ENCODE measurements at places on chromosomes 1 and 21.
A peak's percentile ranks its signal among the peaks of the same experiment; 100 is the strongest.

- peak; percentile 73 for DNase-seq
These were observed 4.0 kb upstream of the CEP350 start for GRCh38 chr1:179950651-179951050.

GRCh38 chr1:229943988-229944743 is 122.9 kb upstream of the GALNT2 start:
- no peak for DNase-seq

- no peak for DNase-seq
These were observed 7.4 kb downstream of the IFNAR1 start for GRCh38 chr21:33332143-33332542.

GRCh38 chr21:14096577-14096976 is 114.2 kb downstream of the LIPI start:
- no peak for DNase-seq

DNA sequence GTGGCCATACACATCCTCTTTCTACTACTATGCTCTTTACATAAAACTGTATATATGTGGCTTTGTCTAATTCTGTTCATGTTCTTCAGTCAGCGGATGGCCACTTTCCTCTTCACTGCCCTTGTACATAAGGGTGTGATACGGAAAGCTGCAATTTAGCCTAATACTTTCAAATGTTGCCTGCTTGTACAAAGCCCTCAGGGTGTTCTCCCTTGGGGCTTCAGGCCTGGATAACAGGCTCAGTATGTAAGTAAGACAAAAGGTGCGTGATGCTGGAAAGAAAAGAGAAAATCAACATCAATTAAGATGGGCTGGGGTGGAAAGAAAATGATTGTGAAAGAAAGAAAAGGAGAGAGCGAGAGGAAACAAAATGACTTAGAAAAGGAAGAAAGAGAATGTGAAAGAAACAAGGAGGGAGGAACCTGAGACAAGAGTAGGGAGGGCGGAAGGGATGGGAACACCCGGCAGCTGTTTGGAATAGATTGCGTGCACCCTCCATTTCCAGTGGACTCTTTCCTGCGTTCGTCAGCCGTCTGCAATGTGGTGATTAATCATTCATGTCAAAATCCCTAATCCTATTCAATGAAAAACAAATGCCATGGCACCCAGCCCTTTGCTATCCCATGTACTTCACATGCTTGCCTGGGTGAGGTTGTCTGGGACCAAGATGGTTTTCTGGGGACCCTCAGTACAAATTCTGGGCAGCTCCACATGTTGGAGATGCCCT is 553.6 kb downstream of the NUF2 start:
- no peak for DNase-seq

DNA sequence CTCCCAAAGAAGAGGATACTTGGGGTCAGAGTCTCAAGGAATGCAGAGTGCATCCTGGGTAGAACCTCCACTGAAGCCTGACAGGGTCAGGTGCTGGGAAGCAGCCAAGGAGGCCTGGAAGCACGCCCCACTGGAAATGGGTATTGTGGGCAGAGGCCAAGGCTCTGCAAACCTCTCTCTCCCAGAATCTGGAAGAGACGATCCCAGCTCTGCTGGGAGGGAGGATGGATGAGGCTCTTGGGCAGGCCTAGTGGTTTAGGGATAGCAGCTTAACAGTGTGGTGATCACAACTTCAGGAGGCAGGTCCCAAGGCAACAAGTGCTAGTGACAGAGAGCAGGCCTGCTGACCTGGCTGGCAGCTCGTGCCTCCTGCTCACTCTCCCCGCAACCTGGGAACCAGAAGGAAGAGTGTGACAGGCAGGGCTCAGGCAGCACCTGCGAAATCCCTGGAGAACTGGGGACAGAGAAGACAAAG is 641.0 kb downstream of the PLPP3 start:
- no peak for DNase-seq

All from inflammatory macrophage (primary cell).